ENCODE measurements at places on chromosomes 16 and 17.

DNA sequence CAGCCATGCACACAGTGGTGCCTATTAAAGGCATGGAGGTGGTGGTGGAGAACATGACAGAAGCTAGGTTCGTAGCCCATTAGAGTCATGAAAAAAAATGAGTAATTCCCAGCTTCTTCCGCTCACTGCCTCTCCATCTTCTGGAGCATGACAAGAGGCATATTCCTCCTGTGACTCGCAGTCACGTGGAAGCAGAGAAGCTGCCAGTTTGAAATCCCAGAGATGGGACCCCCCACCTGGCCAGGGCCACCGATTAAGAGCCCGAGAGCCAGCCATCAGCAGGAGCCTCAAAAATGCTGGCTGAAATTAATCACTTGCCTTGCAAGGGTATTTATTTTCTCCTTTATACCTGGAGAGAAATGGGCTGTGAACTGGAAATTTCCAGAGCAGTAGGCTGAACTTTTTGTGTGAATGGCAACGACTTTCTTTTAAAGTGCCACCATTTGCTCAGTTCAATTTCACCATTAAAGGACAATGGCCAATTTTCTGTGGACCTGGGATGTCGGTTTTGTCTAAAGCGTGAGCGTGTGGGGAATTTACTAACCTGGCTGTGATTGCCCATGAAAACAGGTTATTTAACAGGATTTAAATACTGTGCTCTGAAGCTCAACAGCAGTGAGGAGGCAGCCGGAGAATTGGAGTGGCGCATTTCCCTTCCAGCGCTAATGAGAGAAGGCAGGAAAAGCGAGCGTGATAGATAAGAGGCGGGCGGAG lies 189.7 kb upstream of the SDK2 start:
- DNase-seq: no peak

DNA sequence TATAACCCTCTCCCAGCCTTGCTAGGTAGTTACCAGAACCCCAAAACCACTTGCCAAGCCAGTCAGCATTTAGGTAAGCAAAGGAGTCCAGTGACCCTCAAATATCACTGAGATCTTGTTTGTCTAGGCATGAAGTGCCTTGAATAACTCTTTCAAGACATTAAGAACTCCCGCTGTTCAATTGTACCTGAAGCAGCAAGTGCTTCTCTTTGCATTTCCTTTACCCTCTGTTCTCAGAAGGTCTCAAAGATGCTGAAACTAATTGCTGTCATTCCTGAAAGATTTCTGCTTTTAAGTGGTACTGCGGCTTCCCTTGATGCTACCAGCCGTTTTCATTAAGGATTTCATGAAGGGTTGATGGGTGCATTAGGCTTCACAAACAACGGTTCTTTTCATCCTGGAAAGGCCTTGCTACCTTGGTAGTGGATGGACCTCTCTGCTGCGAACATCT lies 142.7 kb downstream of the PITPNC1 start:
- no peak for DNase-seq

DNA sequence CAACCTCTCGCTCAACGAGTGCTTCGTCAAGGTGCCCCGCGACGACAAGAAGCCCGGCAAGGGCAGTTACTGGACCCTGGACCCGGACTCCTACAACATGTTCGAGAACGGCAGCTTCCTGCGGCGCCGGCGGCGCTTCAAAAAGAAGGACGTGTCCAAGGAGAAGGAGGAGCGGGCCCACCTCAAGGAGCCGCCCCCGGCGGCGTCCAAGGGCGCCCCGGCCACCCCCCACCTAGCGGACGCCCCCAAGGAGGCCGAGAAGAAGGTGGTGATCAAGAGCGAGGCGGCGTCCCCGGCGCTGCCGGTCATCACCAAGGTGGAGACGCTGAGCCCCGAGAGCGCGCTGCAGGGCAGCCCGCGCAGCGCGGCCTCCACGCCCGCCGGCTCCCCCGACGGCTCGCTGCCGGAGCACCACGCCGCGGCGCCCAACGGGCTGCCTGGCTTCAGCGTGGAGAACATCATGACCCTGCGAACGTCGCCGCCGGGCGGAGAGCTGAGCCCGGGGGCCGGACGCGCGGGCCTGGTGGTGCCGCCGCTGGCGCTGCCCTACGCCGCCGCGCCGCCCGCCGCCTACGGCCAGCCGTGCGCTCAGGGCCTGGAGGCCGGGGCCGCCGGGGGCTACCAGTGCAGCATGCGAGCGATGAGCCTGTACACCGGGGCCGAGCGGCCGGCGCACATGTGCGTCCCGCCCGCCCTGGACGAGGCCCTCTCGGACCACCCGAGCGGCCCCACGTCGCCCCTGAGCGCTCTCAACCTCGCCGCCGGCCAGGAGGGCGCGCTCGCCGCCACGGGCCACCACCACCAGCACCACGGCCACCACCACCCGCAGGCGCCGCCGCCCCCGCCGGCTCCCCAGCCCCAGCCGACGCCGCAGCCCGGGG lies 1.3 kb downstream of the FOXC2 start:
- no peak for DNase-seq

DNA sequence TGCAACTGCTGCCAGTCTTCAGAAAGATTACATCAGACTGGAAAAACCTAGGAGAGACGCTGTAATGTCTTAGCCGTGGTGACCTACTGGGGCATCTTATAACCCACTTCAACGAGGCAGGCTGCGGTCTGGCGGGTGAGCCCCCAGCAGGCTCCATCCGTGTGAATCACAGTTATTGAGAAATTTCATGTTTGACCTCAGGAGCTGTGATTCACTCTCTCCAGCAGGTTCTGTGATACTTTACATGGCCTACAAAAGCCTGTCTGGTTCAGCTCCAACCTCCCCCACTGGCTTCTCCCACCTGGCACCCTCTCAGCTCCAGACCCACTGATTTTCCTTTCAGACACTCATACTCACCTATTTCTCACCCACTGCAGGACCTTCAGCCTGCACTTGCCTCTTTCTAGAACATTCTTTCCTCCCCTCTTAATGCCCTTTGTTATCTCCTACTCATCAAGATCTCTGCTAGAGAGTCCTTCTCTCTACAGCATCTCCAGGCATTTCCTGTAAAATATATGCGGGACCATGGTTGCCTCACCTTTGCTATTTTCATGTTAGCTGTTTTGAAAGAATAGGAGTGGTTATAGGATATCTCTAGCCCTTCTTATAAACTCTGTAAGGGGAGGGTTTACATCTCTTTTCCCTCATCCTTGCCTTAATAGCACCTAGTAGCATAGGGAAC lies 227.9 kb downstream of the MAF start:
- DNase-seq: no peak

- DNase-seq: no peak
Measured at GRCh38 chr17:50611634-50612033, 23.0 kb upstream of the ABCC3 start.

DNA sequence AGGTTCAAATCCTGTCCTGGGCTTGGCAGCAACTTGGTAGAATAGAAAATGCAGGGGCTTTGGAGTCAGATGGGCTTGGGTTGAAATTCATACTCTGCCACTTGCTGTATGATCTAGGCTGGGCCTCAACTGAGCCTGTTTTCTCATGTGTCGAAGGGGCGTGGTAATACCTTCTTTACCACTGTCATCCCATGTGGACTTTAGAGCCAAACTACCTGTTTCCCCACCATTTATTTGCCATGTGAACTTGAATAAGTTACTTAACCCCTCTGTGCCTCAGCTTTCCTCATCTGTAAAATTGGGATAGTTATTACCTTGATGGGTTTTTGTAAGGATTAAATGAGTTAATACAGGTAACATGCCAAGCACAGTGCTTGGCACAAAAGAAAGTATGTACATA lies 106.0 kb downstream of the COPRS start:
- DNase-seq: no peak

GRCh38 chr16:2251296-2252111 lies at the start of gene ECI1:
ECI1 (minus strand) TSS chr16:2251587; CDS start chr16:2251566, 21 bp downstream.
- DNase-seq: peak; percentile 83

DNA sequence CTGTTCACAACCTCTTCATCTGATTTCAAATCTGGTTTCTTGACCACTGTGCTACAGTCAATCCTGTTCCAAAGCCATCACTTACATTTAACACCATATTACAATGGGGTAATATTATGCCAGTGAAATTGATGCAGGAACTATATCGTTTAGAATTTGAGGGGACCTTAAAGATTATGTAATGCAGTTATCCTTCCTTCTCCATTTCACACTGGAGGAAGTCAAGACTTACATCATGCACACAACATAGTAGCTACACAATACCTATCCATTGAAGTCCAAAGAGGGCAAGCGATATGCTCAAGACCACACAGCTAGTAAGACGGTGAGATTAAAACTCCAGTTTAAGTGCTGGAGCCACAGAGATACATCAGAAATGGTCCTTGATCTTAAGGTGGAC lies 16.8 kb downstream of the NOG start:
- DNase-seq: no peak

GRCh38 chr16:7976125-7976524 lies 614.2 kb downstream of the TMEM114 start:
- no peak for DNase-seq

- no peak for DNase-seq
Measured at GRCh38 chr17:32873114-32873513, 3.8 kb downstream of the MYO1D start.

- no peak for DNase-seq
Measured at GRCh38 chr17:70891306-70891705, 722.0 kb downstream of the KCNJ2 start.

DNA sequence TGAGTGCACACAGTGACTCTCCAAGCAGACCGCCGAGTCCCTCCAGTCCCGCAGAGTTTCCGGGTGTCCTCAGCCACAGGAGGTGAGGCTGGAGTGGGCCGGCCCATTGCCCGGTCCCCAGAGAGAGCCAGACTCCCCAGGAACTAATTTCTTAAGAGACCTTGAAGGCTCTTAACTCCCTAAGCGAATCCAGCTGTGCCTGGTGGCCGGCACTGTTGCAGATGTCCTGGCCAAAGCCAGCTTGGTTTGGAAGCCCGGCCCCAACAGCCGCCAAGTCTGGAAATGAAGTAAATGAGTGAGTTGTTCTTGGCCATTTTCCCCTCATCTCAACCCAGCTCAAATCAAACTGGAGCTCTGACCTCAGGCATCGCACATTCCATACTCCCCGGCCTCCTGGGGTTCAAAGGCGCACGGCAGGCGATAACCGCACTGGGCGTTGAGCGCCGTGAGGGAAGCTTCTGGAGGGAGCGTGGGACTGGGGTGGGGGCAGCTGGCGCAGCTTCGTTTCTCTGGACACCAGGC lies 42.0 kb downstream of the CMIP start:
- DNase-seq: no peak

DNA sequence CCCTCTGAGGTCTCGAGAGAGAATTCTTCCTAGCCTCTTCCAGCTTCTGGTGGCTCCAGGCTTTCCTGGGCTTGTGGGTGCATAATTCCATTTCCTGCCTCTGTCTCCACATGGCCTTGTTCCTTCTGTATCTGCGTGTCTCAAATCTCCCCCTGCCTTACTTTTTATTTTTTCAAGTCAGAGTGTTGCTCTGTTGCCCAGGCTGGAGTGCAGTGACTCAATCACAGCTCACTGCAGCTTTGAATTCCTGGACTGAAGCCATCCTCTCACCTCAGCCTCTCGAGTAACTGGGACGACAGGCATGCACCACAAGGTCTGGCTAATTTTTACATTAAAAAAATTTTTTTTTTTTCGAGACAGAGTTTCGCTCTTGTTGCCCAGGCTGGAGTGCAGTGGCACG lies 120.6 kb downstream of the SHISA9 start:
- no peak for DNase-seq

GRCh38 chr17:57946798-57947358 lies 8.3 kb downstream of the CUEDC1 start:
- peak; percentile 54 for DNase-seq

DNA sequence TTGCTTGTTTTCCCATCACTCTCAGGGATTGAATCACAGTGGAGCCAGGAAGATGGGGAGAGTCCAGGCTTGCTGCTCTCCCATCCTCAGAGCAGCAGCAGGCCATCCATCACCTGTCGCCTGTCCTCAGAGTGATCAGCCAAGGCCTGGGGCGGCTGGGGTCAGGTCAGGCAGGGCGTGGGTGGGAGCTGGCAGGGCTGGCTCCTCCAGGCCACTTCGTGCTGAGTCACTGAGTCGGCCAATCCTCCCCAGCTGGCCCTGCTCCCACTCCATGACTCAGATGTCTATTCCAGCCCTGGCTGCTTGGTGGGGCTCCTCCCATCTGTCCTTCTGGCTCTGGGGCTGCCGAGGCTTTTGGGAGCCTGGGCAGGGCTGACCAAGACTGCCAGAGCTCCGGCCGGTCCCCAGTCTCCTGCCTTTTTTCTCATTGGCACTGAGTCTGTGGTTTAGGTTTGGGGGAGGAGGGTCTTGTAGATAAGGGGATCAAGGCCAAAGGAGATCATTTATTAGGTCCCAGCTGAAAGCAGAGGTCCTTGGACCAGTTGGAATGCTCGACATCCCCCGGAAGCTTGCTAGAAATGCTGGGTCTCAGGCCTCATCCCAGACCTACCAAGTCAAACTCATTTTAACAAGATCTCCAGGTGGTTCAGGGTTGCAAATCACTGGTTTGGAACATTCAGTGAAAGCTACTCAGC lies 72.7 kb downstream of the ABCC1 start:
- no peak for DNase-seq

DNA sequence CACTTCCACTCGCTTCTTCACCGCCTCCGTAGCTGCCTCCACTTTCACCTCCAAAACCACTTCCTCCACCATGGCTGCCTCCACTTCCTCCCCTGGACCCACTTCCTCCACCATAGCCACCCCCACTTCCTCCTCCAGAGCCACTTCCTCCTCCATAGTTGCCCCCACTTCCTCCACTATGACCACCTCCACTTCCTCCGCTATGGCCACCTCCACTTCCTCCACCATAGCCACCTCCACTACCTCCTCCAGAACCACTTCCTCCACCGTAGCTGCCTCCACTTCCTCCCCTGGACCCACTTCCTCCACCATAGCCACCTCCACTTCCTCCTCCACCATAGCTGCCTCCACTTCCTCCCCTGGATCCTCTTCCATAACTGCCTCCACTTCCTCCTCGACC lies 4.5 kb downstream of the KRT9 start:
- no peak for DNase-seq

- peak; percentile 71 for DNase-seq
Measured at GRCh38 chr17:41965694-41966462, 717 bp upstream of the CNP start.

GRCh38 chr17:34720760-34721159 lies 141.4 kb downstream of the TMEM132E start:
- DNase-seq: no peak

Data from activated CD4-positive, alpha-beta T cell treated with anti-CD3 and anti-CD28 coated beads, Interleukin-2, amount 10 ng/mL, durations not matched to agents 7 days and 5 days (primary cell).